ENCODE measurements at places on chromosomes 7 and 10. TPM values are rescaled to one million over a fixed set of nuclear protein-coding genes. Genes with fewer than 3 reads are reported as not detected.

The PARG gene
- 39.2 TPM for total RNA-seq

The MMD2 gene
- not detected for total RNA-seq

The DYDC2 gene
- total RNA-seq, result not detected

The RSPH10B2 gene
- total RNA-seq, result 0.59 TPM

The CLRN3 gene
- total RNA-seq, result not detected

The FXYD4 gene
- not detected for total RNA-seq

The DENND2A gene
- not detected for total RNA-seq

The C1QL3 gene
- 0.21 TPM for total RNA-seq

The ABCB8 gene
- 56.4 TPM for total RNA-seq
